ENCODE measurements at places on chromosomes 2 and 18.

GRCh38 chr18:8215741-8216140 lies 393.5 kb upstream of the RAB12 start:
- no peak for DNase-seq

DNA sequence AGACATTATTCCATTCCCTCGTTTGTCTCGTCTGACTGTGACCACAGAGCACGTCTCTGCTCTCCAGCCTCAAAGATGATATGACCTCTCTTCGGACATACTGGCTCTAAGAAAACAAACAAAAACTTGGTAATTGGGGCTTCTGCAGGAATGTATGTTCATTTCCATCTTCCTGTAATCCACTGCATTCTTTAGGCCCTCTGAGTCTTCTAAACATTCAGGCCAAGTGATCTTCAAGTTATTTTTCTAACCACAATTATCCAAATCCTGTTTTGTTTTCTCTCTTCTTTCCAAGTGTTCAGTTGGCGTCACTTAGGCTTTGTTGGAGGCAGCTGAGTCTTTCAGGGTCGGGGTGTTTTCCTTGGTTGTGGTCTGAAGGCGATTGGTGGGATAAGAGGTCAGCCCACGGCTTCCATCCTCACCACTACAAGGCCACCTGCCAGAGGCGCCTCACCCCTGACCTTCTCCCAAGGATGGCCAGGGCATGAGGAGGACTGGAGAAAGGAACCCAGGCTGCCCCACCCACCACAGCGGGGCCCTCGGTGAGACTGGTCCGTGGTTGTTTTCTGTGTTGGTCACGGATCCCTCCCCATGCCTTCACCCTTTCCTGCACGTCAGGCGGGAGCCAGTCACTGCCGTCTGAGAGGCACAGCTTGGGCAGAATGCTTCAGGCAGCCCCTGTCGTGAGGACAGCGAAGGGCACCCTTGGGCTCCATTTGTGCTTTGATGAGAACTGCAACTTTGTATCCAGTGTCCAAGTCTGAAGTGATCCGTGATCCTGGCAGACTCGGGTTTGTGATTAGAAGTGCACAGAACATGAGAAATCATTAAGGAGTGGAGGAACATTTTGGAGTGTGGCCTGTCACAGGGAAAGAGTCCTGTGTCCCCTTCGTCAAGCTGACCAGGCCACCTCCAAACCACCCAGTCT lies 88.6 kb upstream of the FHL2 start:
- DNase-seq, result peak; percentile 69

GRCh38 chr2:29923110-29923721 lies 1.8 kb upstream of the ALK start:
- peak; percentile 28 for DNase-seq

- DNase-seq, result no peak
These were observed 16.7 kb downstream of the LHCGR start for GRCh38 chr2:48738806-48739205.

DNA sequence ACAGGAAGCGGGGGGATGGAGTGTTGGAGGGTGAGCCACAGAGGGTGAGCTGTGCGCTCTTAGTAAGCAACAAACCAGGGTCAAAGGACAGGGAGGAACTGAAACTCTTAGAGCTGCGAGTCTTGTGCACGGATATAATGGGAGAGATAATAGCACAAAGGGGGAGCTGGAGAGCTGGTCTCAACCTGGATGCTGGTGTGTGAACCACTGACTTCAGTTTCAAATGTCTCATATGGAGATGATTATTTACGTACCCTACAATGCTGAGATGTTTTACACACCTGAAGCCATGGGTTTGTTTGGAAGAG lies 35.9 kb downstream of the PTGR3 start:
- DNase-seq, result no peak

GRCh38 chr2:102082571-102083392 lies 59.8 kb upstream of the IL1R1 start:
- peak; percentile 57 for DNase-seq

DNA sequence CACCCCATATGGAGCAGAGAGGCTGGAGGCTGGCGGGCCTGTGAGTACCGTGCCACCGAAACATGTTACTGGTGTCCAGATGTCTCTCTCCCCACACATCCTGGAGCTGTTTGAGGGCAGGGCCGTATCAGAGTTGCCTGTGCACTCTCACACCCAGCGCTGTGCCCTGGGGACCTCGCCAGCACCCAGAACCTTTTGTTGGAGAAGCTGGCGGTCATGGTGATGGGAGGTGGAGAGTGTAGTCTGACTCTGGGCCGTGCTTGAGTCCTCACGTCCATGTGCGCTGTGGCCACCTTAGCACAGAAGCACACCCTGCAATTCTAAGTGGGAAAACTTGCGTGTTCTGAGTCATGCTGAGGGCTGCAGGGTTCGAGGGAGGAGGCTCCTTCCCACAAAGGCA lies 259.2 kb downstream of the NDUFA10 start:
- no peak for DNase-seq

DNA sequence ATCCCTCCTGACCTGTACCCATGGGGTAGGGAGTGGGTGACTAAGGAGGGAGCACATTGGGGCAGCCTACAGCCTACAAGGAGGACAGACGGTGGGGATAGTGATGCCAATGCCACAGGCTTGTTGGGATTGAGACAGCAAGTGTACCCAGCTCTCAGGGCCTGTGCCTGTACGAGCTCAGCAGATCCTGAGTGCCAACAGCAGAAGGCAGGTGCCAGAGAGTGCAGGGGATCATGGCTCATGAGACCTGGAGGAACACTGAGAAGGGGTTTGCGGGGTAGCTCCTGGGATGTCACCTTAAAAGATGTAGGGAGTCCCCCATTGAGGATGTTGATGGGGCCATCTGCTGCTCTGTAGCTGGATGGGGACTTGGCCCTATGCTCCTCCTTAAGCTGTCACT lies 10.3 kb upstream of the SNED1 start:
- no peak for DNase-seq

- DNase-seq, result no peak
These were observed 1.3 kb downstream of the RASGRP3 start for GRCh38 chr2:33477473-33478468.

- no peak for DNase-seq
These were observed 857 bp downstream of the DYM start for GRCh38 chr18:49459404-49460171.

DNA sequence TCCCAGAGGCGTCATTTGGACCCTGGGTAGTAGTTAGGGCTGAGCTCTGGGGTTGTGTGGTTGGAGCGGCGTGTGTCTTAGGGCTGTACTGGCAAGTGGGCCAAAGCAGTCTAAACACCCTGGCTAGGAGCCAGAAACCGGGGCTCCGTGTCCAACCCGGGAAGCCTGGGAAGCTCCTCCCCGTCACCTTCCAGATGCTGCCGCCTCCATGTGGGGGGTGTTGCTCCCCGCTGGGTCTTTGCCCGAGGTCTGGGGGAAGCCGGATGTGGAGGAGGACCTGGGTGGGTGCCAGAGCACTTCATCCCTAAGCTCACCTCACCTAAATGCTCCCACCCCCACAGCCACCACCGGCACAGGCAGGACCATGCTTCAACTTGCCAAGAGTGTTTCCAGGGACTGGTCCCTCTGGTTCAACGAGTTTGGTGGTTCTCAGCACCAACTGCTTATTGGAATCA lies 25.4 kb downstream of the TET3 start:
- DNase-seq, result no peak

GRCh38 chr2:39523308-39524044 lies 86.4 kb upstream of the MAP4K3 start:
- peak; percentile 85 for DNase-seq

- DNase-seq, result peak; percentile 29
These were observed 926 bp downstream of the NDUFV2 start for GRCh38 chr18:9103376-9103873.

- DNase-seq, result no peak
These were observed 149.1 kb downstream of the ANTXR1 start for GRCh38 chr2:69162057-69162456.

- DNase-seq, result peak; percentile 38
These were observed 217.8 kb upstream of the NXPH2 start for GRCh38 chr2:138997856-138998517.

DNA sequence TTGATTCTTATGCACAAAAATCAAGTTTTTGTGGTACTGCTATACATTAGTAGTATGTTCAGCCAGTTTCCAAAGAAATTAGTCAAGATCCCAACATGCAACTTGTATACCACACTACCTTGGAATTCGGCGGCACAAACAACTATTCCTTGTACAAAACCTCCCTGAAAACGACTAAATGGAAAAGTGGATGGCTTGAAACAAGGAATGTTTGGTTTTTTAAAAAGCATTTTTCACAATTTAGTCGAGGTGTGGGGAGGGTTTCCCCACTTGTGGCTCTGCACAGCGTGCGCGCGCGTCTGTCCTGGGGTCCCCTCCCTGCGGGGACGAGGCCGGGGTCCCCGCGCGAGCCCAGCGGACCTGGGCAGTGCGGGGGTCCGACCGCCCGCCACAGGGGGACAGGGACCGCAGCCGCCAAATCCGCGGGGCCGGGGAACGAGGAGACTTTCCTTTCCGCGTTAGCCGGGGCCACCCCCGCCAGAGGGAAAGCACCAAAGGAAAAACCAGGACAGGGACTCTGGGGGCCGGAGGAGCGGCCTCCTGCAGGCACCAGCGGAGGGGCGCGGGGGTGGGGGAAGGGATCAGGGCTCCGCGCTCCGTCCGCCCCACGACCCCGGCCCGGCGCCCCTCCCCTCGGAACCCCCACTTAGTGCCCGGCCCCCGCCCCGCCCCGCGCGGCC lies 534 bp upstream of the SOCS6 start:
- DNase-seq, result no peak

DNA sequence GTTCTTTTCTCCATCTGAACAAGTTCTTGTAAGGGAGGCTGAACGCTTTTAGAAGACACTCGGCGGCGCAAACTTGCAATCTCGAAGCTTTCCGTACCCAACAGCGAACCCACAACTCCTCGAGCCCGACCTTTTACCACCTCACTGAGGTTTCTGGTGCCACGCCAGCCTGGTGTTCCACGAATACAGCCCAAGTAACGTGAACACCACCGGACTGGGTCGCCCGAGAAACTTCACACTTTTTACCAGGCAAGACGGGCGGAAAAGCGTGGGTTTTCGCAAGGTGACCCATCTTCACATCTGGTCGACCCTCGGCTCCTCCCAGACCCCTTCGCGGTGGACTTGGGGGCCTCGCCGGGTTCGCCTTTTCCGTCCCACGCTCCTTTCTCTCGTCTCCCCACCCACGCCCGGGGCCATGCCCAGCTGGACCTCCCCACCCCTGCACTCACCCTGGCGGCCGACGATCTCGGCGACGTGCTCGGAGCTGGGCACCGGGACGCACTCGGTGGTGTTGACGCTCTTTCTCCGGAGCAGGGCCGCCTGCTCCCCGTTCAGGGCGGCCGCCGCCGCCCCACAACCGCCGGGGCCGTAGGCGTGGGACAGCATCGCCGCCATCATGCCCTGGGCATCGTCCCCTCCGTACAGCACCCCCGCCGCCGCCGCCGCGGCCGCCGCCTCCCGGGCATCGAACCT lies 1.2 kb downstream of the MEX3C start:
- no peak for DNase-seq

DNA sequence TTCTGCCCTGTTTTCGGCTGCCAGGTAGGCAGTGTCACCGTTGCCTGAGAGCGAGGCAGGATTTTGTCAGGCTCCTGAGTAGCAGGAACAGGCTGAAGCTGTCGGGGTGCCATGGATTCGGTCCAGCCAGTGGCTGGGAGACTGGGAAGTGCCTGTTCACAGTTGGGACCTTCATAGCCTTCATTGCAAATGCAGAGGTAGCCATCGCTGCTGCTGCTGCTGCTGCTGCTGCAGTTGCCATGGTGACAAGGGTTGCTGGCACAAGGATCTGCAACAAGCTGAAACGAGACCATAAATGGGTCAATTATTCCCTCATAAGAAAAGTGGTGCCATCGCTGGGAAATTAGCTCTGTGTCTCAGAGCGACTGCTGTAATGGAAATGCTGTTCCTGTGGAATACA lies 122.7 kb downstream of the DNER start:
- no peak for DNase-seq

- no peak for DNase-seq
These were observed 273.5 kb downstream of the CALCRL start for GRCh38 chr2:187174582-187174981.

- DNase-seq, result no peak
These were observed 151.5 kb downstream of the MSH2 start for GRCh38 chr2:47554311-47554905.

DNA sequence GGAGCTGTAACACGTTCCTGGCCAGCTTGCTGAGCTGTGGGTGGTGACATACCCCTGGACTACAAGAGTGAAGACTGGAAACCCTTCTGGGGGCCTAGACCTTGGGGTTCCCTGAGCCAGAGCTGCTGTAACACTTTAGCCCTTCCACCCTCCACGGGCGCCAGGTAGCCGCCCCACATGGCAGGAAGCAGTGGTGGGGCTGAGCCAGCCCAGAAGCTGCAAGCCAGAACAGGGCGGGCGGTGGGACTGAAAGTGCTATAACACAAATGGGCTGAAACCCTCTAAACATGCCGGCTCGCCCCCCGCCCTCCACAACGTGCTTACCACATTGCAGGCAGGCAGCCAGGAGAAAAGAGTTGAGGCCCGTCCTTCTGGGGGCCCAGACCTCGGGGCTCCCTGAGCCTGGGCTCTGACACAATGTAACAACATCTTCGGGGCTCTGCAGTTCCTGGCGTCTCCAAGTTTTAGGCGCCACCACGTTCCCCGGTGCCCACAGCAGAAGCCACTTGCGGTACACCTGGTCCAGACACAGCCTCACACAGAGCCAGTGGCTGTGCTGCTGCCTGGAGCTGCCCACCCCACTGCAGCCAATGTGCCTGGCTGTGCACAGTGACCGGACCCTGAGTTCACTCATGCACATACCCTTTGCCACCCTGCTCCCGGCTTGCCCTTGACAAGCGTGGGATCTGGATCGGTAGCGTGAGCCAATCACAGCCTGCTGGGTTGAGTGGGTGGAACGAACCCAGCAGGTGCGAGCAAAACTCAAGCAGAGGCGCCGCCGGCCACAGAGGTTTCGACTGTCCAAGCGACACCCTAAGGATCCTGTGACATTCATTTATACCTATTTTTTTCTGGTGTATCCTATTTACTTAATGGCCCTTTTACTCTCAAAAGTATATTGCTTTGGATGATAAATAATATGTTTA lies 127.4 kb upstream of the FHL2 start:
- no peak for DNase-seq
